HS-27A (cell line): ENCODE measurements at places on chromosomes 6 and 20.

- no peak for DNase-seq
Measured at GRCh38 chr6:27111743-27112142, 135.8 kb upstream of the PRSS16 start.

DNA sequence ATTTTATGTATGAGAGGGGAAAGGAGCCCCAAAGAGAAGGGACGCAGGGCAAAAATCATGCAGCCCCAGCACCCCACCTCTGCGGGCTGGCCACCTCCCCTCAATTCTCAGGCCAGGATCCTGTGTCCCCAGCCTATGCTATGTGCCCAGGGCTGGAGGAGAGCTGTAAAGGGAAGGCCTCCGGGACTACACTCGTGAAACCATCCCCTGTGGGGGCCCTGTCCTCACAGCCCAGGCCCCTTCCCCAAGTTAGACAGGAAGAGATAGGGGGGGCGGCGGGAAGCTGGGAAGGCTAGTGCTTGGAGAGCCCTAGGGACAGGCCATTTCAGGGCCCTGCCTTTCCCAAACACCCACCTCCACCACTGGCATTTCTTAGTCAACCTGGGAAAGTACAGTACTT is 1.4 kb upstream of the COL11A2 start:
- no peak for DNase-seq

GRCh38 chr20:9926476-9926875 is 87.6 kb upstream of the PAK5 start:
- DNase-seq, result no peak

- no peak for DNase-seq
Measured at GRCh38 chr20:1696521-1697209, 39.1 kb upstream of the SIRPG start.

DNA sequence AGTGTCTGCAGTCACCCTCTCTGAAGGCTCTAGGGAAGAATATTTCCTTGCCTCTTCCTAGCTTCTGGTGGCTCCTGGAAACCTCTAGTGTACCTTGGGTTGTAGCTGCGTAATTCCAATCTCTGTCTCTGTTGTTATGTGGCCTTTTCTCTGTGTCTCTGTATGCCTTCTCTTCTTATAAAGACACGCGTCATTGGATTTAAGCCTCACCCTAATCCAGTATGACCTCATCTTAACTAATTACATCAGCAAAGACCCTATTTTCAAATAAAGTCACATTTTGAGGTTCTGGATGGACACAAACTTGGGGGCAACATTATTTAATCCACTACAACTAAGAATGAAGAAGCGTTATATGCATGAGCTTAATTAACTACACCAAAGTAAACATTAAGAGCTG is 111.4 kb upstream of the ZNF184 start:
- DNase-seq, result no peak

GRCh38 chr6:167153521-167153959 is 4.2 kb downstream of the GPR31 start:
- no peak for DNase-seq

DNA sequence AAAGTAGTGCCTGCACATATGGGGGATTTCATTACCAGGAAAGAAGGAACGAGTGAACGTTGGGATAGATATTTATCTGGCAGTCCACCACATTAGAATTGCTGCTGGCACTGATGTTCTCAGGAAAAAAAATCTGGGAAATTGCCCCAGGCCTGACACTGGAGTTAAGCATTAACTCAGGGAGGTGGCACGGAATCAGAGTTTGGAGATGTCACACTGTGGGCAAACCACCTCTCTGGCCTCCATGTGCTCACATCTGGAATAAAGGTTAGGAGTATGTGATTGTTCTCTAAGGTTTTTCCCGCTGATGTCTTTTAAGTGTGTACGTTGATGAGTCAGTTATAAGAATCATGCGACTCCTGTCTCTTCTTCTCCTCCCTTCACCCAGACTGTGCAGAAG is 7.9 kb downstream of the TGM3 start:
- no peak for DNase-seq

DNA sequence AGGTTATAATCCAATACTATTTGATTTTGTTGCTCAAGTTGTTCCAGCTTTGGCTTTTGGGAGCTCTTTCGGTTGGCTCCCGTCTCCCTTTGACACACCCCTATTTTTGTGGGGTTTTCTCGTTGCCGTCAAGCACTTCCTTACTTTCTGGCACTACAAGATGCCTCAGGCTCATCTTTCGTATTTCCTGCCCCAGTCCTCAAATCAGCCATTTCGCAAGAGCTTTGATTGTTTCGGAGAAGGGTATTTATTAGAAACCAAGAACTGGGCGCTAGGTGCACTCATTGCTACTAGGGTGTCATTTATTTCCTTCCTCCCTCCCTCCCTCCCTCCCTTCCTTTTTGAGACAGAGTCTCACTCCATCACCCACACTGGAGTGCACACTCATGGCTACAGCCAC is 13.3 kb upstream of the SOX12 start:
- no peak for DNase-seq

DNA sequence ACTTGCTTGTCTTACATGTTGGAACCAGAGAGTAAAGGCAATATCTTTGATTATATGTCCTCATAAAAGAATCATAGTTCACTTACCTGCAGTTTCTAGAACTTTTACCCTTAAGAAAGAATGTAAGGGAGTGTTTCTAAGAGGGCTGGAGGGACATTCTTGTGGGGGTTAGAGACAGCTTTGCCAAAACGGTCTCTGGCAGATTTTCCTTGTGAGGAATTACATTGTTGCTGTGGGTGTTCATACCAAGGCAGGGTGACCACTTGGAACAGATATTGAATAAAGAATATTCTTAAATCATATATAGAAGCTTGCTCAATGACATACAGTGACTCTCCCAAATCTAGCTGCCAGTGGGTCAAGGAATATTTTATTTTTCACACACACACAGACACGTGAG is 517.6 kb upstream of the SOX4 start:
- no peak for DNase-seq

GRCh38 chr6:19691465-19692167 is 145.6 kb upstream of the ID4 start:
- DNase-seq, result no peak

DNA sequence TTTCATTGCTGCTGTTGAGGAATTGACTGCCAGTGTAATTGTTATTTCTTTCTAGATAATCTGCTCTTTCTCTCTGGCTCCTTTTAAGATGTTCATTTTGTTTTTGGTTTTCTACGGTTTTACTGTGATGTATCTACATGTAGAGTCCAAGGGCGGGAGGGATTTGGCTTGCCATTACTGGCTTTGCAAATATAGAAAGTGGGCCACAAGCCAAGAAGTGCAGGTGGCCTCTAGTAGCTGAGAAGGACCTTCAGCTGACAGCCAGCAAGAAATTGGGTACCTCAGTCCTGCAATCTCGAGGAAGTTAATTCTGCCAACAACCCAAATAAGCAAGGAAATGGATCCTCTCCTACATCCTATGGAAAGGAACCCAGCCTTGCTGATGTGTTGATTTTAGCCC is 42.8 kb upstream of the GLP1R start:
- DNase-seq, result no peak

DNA sequence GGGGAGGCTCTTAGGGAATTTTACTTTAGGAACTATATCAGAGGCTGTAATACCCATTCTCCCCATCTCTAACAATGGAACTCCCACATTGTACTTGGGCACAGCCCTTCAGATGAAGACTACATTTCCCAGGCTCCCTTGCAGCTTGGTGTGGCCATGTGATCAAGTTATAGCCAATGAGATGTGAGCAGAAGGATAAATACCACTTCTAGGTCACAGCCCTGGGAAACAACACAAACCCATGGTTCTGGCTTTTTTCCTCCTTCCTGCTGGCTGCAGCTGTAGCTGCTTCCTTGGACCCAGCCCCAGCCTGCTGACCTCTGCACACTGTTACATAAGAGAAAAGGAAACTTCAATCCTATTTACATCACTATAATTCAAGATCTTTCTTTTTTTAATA is 445.9 kb upstream of the JARID2 start:
- DNase-seq, result peak; percentile 24

- DNase-seq, result no peak
Measured at GRCh38 chr6:124738482-124738881, 223.8 kb upstream of the RNF217 start.

GRCh38 chr20:49534255-49534712 is 33.7 kb downstream of the PTGIS start:
- DNase-seq, result peak; percentile 62

GRCh38 chr6:54719131-54719530 is 127.4 kb upstream of the FAM83B start:
- DNase-seq, result no peak

GRCh38 chr20:62688855-62689460 is 19.7 kb upstream of the NTSR1 start:
- DNase-seq, result no peak

DNA sequence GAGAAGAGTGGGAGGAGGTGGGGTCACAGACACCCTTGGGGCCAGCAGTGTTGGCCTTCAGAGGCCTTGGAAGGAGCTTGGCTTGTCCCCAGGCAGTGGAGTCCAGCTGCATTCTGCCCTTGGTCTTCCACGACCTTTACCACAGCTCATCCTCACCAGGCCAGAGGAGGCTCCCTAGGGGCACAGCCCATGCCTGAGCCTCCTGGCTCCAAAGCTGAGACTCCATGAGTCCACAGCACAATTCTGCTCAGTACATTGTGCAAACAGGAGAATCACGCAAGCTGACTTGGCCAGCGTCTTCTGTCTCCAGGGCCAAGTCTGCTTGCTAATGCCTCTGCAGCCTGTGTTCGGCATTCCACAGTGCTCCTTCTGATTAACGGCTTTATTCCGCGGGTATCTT is 337.2 kb downstream of the SMOC2 start:
- no peak for DNase-seq

GRCh38 chr20:9632991-9633390 is 118.6 kb downstream of the LAMP5 start:
- no peak for DNase-seq

DNA sequence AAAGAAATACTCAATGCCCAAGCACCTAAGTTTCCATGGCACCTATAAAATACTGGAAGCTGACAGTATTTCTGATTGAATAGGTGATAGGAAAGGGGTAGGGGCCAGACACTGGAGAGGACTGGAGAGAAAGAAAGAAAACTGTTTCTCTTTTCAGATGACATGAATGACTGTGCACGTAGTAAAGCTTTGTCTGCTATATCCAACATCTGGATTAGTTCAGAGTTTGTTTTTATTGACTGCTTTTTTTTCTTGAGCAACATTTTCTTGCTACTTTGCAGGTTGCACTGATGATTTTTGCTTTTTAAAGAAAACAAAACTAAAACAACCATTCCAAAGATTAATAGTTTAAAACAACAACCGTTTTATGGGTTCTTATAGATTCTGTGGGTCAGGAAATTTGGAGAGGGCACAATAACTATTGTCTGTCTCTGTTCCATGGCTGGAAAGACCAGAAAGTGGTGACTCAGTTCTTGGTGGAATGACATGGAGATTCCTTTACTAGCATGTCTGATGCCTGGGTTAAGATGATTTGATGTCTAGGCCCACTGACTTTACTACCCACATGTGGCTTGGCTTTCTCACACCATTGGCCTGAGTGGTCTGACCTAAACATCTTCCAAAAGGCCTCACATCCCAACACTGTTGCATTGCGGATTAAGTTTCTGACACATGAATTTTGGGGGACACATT is 12.2 kb upstream of the LRP11 start:
- DNase-seq, result no peak

- no peak for DNase-seq
Measured at GRCh38 chr6:17352302-17352701, 41.1 kb upstream of the CAP2 start.

- DNase-seq, result no peak
Measured at GRCh38 chr6:35054743-35055130, 86.4 kb downstream of the TCP11 start.

GRCh38 chr6:86869500-86869899 is 67.8 kb upstream of the HTR1E start:
- DNase-seq, result no peak

DNA sequence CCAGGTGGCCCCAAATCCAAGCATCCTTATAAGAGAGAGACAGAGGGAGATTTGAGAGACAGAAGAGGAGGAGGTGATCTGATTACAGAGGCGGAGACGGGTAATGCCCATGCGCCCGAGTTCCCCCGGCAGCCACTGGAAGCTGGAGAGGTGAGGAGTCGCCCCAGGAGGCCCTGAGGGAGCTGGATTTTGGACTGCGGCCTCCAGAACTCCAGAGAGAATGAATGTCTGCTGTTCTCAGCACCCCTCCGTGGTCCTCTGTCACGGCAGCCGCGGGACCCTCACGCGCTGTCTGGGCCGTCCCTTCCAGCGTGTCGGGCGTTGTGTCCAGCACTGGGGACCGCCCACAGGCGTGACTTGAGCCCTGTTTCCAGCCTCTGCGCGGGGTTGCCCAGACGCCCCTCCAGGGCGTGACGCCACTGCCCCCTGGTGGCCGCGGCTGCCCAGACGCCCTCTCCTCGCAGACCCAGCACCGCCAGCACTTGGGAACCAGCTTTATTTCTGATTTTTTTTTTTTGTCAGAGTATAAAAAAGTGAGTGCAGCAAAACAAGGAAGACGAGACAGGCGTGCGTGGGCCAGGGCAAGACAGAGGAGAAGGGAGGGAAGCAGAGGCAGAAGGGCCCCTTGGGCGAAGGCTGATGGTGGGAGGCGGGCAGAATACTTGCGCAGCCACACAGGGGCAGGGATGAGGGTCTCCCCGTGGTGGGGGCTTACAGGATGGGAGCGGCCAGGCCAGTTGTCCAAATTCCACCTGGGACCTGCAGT is 4.1 kb upstream of the ZNF512B start:
- DNase-seq, result no peak

DNA sequence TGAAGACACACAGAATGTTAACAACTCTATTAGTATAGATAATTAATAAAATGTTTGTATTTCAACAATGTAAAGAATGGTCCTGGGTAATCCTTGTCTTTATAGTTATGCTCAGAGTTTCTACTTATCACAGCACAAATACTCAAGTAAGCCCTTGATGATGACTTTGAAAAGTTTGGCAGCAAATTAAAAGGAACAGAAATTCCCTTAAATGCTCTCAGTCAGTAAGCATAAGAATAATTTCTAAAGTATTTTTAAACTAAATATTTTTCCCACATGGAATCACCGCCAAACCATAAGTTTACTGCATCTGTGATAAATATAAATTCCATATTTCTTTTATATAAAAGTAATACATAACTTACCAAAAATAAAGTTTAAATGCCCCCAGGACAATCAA is 96.1 kb downstream of the COL12A1 start:
- no peak for DNase-seq

GRCh38 chr20:1711826-1712601 is 54.4 kb upstream of the SIRPG start:
- DNase-seq, result no peak

DNA sequence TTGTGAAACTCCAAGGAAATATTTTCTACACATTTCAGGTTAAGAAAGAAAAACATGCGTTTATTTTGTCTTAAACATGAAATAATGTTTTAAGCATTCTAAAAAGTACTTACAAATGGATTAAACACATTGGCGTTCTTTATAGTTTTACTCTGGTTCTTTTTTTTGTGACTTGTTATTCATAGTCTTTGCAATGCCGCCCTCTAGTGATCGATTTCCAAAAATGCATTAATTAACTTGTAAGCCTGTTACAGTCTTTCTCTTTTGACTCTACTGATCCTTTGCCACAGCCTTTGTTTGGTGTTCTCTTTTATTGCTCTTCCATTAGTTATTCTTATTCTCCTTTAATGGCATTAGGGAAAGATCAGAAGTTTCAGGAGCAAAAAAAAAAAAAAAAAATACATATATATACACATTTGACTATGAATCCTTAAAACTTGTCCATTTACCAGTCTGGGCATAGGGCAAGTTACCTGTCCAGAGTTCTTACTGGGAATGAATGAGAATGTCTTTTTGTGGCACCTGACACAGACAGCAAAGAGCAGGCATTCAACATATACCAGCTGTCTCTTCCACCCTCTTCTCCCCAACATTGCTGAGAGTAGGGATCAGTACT is 59.9 kb downstream of the MACROD2 start:
- DNase-seq, result peak; percentile 53

- DNase-seq, result no peak
Measured at GRCh38 chr6:6803180-6803977, 214.9 kb downstream of the LY86 start.
